ENCODE measurements at places on chromosomes 12 and 14.

- peak overlapping the region; percentile 80 for H3K27ac ChIP-seq
- peak overlapping the region; percentile 66 for H3K4me3 ChIP-seq
- H3K4me1 ChIP-seq, result peaks cover 50% of the 10 kb centered on the region
- no peak for DNase-seq
Observed at GRCh38 chr14:50792634-50793068, 38.3 kb downstream of the NIN start.

- no peaks in the 10 kb centered on the region for H3K27me3 ChIP-seq
- H3K4me1 ChIP-seq, result peaks cover 49% of the 10 kb centered on the region
- DNase-seq, result no peak
- no peak overlapping the region for H3K4me3 ChIP-seq
- peaks cover 10% of the 10 kb centered on the region for H3K36me3 ChIP-seq
Observed at GRCh38 chr12:50638482-50638880, 125.4 kb upstream of the ATF1 start.

DNA sequence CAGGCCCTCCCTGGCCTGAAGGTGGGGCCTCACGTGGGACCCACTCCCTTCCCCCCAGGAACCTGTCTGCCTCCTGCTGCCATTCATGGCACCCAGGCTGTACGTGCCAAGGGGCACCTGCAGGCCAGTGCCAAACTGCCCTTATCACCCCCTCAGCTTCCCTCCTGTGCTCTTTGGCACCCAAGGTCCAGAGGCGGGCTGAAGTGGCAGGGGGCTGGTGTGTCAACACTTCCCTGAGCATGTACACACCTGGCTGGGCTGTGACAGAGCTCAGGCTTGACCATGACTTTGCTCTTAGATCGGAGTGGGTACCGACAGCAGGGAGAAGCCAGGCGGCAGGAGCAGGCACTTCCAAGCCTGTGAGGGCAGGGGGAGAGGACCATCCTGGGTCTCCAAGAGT, 41.6 kb downstream of the HSD17B6 start:
- H3K36me3 ChIP-seq, result no peaks in the 10 kb centered on the region
- no peak overlapping the region for H3K27ac ChIP-seq
- no peaks in the 10 kb centered on the region for H3K4me1 ChIP-seq
- DNase-seq, result no peak
- H3K27me3 ChIP-seq, result peaks cover 1% of the 10 kb centered on the region

DNA sequence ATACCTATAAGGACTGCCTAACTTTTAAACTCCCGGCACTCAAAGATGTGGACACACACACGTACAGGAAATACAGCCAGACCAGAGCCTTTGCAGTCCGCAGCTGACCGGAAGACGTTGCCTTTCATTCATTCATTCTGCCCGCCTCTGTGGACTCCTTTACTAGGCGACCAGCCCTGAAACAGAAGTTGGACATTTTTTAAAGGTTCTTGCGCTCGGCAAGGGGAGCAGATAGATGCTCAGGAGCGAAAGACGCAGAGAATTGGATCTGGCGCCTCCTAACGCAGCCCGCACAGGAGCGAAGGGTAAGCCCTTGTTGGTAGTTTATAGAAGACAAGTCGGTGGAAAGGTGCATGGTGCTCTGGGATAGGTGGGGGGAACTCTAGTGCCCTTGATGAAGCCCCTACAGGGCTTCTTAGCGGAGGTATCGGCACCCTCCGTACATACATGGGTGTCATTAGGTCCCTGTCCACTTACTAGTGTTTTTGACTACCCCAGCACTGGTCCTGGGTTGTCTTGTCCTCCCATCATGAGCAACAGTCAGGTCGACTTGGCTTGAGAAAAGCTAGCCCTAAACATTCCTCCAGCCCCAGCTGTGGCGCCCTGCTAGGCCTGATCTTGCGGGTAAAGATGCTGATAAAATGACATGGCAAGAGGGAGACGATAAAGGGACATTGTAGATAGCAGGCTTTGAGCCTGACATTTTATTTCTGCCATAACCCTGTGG, at the start of gene KDM2B:
Gene KDM2B (minus strand): TSS at position 65 of the 727 bp plus-strand sequence. CDS start 112 bp downstream, outside the sequence.
- peak within 1 kb of the TSS; percentile 74 for H3K4me3 ChIP-seq
- no peaks in the 10 kb centered on the region for H3K27me3 ChIP-seq
- peak within 1 kb of the TSS; percentile 87 for H3K27ac ChIP-seq
- H3K4me1 ChIP-seq, result peaks cover 62% of the 10 kb centered on the region

DNA sequence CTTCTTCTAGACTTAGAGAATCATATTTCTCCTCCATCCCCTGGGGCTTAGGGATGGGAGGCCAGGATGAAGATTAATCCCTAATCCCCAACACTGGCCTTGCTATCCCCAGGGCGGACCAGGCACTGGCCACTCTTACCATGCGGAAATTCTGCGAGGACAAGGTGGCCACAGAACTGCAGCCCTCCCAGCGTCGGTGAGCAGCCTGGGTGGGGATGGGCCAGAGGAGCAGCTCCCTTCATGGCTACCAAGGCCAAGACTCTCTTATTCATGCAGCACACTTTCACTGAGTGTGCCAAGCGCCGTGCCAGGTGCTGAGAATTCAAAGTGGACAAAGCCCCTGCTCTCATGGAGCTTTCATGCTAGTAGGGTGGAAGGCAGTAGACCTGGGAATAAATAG, 7.0 kb downstream of the TNS2 start:
- no peak for DNase-seq
- H3K27ac ChIP-seq, result peak overlapping the region; percentile 100
- peaks cover 99% of the 10 kb centered on the region for H3K4me1 ChIP-seq
- peaks cover 80% of the 10 kb centered on the region for H3K36me3 ChIP-seq

- no peaks in the 10 kb centered on the region for H3K36me3 ChIP-seq
- H3K27ac ChIP-seq, result no peak overlapping the region
- DNase-seq, result no peak
- no peaks in the 10 kb centered on the region for H3K4me1 ChIP-seq
- no peaks in the 10 kb centered on the region for H3K27me3 ChIP-seq
Observed at GRCh38 chr12:85779768-85780167, 56.4 kb downstream of the RASSF9 start.
